Stimulated activated CD4-positive, alpha-beta T cell treated with anti-CD3 and anti-CD28 coated beads, Interleukin-4, amount 100 ng/mL, for 24 hours (primary cell): ENCODE measurements at places on chromosomes 6 and 20.

DNA sequence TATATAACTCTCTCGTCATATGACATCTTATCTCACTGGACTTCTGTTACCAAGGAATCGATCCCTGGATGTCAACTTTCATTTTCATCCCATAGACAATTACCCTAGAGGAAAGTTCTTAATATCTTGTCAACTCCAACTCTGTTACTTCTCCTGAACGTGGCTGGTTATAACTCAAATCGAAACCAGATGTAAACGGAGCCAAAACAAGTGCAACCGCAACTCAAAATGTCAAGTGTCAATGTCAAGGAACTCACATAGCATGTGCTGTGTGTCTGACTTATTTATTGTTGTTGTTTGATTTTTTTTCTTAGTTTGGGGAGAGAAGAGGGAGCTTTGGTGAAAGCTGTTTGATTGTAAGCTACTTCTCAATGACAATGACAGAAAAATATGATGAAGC lies 108.6 kb downstream of the VIP start:
- no peak for DNase-seq

DNA sequence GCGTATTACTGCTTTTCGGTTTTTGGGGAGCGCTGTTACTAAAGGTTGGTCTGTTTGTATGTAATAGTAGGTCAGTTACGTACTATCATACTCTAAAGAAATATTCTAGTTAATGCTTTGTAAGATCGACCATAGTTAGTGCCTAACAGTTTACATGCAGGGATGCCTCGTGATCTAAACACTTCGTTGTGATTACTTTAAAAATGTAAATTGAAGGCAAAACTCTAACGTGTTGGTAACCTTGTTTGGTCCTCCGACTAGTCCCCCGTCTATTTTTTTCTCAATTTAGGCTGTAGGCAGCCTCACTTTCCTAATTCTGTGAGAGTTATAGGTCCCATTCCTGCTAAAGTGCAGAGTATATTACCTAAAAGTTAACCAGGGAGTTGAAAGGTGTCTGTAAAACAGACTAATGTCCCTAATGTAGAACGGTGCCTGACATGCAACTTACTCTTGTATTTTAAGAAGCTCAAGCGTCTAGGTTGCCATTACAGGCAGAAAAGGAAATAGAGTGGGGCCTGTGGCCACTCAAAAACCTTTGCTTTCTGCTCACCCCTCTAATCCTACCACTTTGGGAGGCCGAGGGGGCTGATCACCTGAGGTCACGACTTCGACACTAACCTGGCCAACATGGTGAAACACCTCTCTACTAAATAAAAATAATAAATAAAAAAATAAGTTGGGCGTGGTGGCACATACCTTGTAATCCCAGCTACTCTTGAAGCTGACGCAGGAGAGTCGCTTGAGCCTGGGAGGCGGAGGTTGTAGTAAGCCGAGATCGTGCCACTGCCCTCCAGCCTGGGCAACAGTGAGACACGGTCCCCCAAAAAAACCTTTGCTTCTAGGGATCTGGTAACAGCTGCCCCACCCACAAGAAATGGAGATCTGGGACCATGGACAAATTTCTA lies 37.8 kb downstream of the HFE start:
- DNase-seq: no peak

GRCh38 chr6:17224056-17224455 lies 57.1 kb upstream of the RBM24 start:
- DNase-seq: no peak

GRCh38 chr6:133774356-133774755 lies 114.6 kb upstream of the TCF21 start:
- no peak for DNase-seq

DNA sequence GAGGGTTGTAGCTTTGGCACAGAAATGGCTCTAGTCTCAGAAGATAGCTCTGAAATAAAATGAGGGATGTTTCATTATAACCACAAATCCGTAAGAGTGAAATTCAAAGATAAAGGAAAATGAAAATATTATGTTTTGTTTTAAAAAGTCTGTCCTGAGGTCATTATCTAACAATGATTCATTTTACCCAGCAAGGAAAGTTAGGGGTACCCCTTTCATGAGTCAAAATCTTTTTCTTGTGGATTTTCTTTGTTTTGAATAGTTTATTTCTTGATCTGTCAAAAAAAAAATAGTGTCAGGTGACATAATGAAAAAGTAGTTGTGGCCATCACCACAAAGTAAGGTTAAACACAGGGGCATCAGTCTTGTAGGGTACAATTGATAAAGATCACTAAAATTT lies 59.7 kb upstream of the MYB start:
- no peak for DNase-seq

DNA sequence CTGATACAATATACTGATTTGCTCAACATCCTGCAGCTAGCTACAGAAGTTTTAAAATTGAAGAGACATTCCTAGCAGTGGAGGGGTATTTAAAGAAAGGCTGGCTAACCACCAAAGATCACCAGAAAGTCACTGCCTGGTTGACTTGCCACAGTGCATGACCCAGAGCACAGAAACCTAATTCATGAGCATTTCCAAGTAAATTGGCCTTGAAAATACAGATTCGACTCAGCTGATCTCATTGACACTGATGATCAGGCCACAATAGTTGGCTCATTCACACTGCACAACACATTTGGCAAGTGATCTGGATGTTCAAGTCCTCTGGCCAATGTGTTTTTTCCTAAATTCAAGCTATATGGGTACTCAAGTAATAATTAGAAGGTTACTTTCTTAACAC lies 13.3 kb upstream of the TDRD6 start:
- no peak for DNase-seq

GRCh38 chr6:131910956-131911355 lies 40.2 kb downstream of the CCN2 start:
- DNase-seq: no peak

DNA sequence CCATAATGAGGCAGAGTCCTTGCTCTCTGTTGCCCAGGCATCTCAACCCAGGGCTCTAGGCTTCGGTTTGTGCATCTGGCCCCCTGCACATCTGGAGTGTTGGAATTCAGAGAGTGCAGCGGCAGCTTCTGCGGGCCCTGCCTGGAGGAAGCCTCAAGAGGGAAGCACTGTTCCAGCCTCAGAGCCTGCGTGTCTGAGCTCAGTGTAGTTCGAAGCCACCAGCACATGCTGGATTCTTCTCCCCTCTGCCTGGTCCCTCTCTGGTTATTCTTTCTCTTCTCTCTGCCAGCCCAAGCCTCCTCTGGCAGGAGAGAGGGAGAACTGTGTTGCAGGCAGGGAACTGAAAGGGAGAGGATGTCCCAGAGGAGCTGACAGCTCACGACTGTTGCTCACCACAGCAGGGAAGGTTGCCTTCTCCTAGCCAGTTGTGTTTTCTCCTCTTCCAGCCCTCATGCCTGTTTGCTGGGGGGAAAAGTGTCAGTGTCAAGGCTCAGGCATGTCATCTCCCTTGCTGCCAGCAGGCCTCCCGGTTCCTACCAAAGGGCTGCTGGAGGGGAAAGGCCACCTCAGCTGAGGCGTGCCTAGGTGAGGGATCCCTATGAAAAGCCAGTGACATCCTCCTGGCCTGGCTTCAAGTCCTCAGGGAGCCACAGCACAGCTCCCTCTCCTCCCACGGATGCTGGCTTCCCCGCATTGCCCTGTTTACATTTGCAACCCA lies 126.0 kb upstream of the LRFN2 start:
- DNase-seq: no peak

DNA sequence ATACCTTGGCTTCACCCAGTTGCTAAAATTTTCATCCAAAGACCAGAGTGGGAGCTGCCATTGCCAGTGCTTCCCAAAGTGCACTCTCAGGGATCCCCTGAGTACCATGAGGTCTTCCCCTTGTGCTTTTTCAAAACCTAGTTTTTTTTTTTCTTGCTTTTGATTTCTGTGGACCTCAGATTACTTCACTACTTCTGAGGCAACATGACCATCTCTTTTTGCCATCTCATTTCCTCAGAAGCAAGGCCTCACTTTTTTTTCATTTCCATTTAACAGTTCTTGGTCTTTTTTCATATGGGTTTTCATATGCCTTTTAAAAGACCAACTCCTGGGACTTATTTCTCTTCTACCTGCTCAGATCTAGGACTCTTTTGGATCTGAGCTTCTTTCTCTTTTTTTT lies 64.1 kb upstream of the MMS22L start:
- DNase-seq: no peak

DNA sequence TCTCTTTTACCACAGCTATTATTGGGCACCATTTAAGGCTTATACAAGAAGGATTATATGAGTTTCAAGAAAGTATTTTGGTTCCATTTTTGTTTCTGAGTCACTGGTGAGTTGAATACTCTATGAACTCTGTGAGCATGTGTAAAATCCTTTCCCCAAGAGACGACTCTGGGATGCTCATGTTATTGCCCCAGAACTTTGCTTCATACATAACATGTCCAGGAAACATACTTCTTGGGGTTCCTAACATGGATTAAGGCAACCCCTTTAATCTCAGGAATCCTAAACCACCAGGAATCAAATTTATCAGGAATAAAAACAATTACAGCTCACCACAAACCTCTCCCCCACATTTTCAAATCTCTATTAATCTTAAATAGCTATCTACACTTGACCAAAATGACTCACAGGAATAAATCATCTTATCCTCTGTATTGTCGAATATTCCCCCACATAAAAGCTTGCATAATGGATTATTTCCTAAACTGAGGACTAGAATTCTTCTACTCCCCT lies 117.5 kb upstream of the COL21A1 start:
- DNase-seq: no peak

- no peak for DNase-seq
Observed at GRCh38 chr20:57553376-57554018, 7.4 kb upstream of the PCK1 start.

- no peak for DNase-seq
Observed at GRCh38 chr6:92589996-92590395, 829.4 kb downstream of the EPHA7 start.

- peak; percentile 25 for DNase-seq
Observed at GRCh38 chr20:59120491-59120890, 43.1 kb upstream of the ZNF831 start.

DNA sequence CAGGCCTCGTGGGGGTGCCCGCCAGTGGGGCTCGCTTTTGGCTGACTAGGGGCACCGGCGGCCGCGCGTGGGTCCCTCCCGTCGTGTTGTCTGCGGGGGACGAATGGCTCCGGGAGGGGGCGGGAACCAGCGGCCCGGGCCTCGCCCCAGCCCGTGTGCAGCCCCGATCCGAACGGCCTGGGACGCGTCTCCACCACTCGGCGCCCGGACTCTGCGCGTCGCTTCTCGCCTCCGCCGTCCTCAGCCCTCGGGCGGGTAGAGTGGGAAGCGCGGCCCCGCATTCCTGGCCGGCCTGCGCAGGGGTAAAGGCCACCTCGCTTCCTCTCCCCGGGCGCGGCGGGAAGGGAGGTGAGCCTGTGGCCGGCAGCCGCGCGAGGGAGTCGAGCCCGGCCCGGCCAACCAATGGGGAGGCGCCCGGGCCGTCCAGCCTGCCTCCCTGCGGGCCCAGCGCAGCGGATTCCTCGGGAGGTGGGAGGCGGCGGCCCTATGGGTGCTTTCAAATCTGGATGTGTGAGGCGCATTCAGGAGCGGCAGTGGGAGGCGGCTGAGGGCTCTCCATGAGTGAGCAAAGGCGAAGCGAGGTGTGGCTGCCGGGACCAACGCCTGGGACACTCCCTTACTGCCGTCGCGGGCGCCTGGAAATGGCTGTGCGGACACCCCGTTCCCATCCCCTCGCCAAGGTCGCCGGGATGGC lies 1.1 kb upstream of the ZBTB46 start:
- DNase-seq: no peak

- no peak for DNase-seq
Observed at GRCh38 chr6:48199499-48199898, 88.5 kb upstream of the PTCHD4 start.

- DNase-seq: no peak
Observed at GRCh38 chr6:43793154-43793874, 23.3 kb downstream of the VEGFA start.

DNA sequence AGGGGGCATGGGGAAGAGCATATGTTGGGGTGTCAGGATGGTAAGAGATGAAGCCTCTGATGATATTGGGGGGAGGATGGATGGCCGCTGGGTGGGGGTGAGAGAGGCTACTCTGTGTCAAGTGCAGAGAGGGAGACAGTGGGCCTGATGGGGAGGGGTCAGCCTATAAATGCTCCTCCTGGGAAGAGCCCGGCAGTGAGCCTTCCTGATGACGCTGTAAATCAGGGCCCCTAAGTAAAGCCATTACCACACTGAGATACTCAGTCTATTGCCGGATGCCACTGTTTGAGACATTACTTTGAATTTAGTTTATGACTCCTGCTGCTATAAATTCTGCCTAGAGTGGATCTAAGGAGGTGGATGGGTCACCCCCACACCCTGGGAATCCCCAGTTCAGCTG lies 28.1 kb downstream of the LRFN2 start:
- DNase-seq: no peak

- no peak for DNase-seq
Observed at GRCh38 chr6:119171864-119172588, 93.6 kb upstream of the FAM184A start.

- DNase-seq: peak; percentile 30
Observed at GRCh38 chr6:146785001-146785585, 186.3 kb downstream of the ADGB start.

- DNase-seq: no peak
Observed at GRCh38 chr20:8842525-8842924, 226.4 kb upstream of the PLCB4 start.

GRCh38 chr20:20228351-20228750 lies 139.6 kb upstream of the INSM1 start:
- DNase-seq: no peak

DNA sequence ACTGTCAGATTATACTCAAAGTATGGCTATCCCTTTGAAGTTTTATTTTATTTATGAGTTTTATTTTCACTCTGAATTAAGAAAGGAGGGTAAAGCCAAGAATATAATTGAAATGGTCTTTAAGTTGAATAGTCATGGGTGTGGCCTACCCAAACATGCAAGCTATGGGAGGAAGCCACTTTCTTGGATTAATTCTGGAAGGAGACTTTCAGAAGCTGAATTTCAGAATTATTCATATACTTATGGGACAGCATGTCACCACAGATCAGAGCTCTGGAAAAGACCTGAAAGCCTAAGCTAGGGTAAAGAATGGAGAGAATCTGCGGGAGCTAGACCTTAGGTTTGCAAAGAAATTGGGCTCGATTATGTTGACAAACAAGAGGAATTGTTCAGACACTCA lies 242.4 kb upstream of the FKBP1C start:
- no peak for DNase-seq

GRCh38 chr20:56501116-56501515 lies 23.4 kb upstream of the FAM209A start:
- DNase-seq: no peak

GRCh38 chr20:33444797-33445560 lies 1.4 kb upstream of the SNTA1 start:
- DNase-seq: peak; percentile 19
